ENCODE measurements at places on chromosomes 3 and 15.
A peak's percentile ranks its signal among the peaks of the same experiment; 100 is the strongest.

- no peak for DNase-seq
Measured at GRCh38 chr3:116841003-116841735, 131.6 kb downstream of the TUSC7 start.

DNA sequence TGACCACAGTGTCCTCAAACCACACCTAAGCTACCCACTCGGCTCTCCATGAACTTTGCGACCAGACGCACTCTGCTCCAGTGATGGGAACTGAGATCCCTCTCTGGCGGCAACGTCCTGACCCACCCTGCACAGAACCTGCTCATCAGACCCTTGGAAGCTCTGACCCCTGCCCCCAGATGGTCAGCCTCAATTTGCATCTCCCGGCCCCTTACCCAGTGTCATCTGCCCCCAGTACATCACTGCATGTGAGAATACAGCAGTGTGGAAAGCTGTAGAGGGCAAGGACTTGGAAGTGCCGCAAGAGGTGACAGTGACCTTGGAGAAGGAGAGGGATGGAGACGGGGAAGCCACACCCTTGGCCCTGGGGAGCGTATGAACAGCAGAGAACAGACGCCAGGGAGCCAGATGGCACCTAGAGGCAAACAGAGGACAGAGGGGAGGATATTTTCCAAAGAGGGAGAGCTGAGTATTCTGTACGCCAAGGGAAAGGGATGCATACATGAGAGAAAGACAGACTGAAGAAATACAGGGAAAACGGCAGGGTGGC is 192.0 kb downstream of the XXYLT1 start:
- DNase-seq, result no peak

DNA sequence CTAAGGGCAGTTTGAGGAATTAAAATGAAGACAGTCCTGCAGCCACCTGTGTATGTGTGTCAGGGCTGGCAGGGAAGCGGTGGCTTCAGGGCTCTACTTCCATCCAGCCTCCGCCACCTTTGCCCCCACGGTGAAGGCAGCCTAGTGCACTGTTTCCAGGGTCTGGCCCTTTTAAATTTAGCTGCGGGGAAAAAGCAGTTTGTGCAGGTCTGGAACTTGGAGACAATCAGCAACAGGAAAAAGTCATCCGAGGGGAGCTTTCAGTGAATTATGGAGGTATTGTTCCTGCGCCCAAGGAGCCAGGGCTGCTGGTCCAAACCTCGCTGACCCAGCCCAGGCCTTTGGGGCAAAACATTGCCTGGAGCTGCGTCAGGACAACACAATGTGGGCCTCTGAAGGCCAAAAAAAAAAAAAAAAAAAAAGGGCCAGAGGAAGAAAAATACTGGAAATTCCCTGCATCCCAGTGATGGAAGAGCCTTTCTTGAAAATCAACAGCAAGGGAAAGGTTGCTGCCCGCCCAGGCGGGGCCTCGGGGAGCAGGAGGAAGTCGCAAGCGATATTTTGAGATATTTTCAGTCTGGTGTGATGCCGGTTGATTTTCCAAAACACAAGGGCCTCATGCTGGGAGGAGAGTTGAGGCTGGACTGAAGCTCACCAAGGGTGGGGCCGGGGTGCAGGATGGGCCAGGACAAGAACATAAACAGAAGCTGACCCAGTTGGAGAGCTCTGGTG is 25.5 kb upstream of the FGD5 start:
- DNase-seq, result no peak

- DNase-seq, result no peak
Measured at GRCh38 chr15:88574655-88575054, 28.2 kb upstream of the DET1 start.

DNA sequence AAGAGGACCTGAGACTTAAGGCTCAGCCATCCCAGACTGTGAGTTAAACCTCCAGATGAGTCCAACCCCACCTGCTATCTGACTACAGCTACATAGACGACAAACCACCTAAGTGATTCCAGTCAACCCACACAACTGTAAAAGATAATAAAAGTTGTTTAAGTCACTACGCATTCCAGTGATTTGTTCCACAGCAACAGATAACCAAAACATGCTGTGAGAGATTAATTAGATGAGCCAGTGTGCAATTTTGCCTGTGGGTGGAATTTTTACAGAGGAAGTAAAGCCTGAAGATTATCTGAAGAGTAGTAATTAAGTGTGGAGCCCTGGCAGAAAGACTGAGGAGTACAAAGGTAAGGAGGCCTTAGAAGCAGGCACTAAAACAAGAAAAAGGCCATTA is 5.4 kb downstream of the BTBD1 start:
- no peak for DNase-seq

GRCh38 chr3:129608087-129608935 is 1.8 kb upstream of the PLXND1 start:
- peak; percentile 52 for DNase-seq

GRCh38 chr3:31456373-31456772 is 76.4 kb upstream of the STT3B start:
- no peak for DNase-seq

GRCh38 chr3:158531334-158531733 is 39.7 kb upstream of the MLF1 start:
- no peak for DNase-seq

DNA sequence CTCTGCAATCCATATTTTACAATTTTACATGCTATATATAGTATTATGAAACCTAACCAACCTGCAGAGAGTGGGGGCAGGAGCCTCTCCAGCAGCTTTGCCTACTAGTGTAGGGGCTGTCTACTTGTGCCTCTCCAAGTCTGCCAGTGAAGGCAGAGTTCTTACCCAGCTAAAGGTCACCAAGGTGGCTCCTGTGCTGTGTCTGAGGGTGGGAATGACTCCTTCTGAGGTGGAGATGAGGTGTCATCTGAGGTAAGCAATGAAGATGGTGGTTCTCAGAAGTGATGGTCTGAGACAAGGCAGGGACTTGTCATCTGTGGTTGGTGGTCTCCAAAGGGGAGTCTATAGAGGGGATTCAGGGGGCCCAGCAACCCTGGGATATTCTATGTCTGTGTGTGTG is 47.5 kb downstream of the SACM1L start:
- no peak for DNase-seq

- no peak for DNase-seq
Measured at GRCh38 chr3:149570016-149570415, 87.8 kb downstream of the WWTR1 start.

GRCh38 chr3:156825795-156826143 is 384 bp upstream of the LEKR1 start:
- DNase-seq, result no peak

- DNase-seq, result no peak
Measured at GRCh38 chr3:38649500-38650247, at the start of gene SCN5A. Gene SCN5A, minus strand, starts transcription at chr3:38649687. Its CDS starts 16,380 bp downstream, at chr3:38633307.

DNA sequence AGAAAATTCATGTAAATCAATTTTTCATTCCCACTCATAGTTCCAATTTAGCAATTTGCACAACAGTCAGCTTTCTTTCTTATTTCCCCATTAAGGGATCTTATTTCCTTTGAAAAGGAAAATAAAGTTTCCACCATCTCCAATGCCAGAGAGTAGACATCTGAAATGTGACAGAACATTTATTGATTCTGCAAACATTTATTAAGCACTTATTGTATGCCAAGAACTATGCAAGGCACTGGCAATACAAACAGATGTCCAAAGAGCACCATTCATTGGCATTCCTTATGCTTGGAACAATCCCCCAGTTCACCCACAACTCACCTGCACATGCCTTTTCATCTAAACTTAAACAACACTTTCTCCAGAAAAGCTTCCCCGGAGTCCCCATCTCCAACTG is 2.5 kb upstream of the TFDP2 start:
- DNase-seq, result no peak

DNA sequence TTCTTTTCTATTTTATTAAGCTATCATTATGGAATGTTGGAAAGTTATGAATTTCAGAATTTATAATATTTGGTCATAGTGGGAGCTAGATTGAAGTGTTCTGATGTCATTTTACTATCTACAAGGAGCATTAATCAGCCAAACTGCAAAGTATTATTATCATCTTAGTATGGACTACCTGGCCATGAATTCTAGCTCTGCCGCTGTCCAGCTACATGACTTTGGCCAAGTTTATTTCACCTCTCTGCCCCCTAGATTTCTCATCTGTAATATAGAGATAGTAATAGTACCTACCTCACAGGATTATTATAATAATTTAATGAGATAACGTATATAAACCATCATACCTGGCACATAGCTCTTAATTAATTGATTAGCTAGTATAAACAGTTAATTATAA is 27.8 kb upstream of the ABHD10 start:
- DNase-seq, result no peak

- DNase-seq, result no peak
Measured at GRCh38 chr3:15041950-15042349, 23.2 kb downstream of the MRPS25 start.

- no peak for DNase-seq
Measured at GRCh38 chr3:47971081-47971480, 45.1 kb downstream of the MAP4 start.

DNA sequence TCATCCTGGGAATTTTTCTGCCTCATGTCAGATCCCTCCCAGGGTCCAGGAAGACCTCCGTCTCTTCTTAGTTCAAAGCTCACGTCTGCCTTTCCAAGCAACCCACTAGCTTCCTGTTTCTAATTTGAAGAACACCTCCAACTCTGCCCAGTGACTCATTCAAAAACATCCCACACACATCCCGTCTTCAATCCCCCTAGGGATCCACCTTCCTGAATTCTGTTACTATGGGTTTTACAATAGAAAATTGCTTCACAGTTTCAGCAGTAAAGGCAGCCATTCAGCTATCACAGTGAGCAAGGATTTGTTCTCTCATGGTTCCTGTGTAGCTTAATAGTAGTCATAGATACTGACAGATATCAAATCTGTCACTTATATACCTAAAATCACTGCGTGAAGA is 308.3 kb upstream of the CCDC54 start:
- DNase-seq, result peak; percentile 56

- no peak for DNase-seq
Measured at GRCh38 chr3:1943395-1944118, 155.1 kb upstream of the CNTN4 start.

- DNase-seq, result no peak
Measured at GRCh38 chr3:52771702-52772101, 962 bp upstream of the NEK4 start.

- no peak for DNase-seq
Measured at GRCh38 chr3:184315871-184316661, 1.7 kb downstream of the EIF4G1 start.

DNA sequence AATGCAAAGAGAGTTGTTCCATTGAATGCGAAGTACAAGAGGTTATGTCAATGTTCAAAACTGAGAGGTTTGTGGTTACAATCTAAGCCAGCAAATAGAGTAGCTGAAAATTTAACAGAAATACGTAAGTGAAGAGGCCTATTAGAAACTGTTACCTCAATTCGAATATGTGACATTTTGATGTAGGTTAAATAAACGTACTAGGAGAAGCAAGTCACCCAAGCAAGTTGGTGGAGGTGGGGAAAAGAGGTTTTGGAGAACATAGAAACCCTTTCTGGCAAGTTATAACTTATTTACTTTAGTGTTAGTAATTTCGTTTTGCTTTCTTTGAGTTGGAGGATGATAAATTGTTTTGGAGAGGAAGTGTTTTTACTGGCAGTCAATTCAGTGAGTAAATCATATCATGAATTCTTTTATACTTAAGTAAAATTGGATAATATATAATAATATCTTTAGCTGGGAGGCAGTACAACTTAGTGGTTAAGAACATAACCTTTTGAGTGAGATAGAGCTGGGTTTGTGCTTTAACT is 91.2 kb upstream of the NAALADL2 start:
- no peak for DNase-seq

GRCh38 chr3:142976621-142977398 is 13.3 kb upstream of the PAQR9 start:
- DNase-seq, result peak; percentile 92

DNA sequence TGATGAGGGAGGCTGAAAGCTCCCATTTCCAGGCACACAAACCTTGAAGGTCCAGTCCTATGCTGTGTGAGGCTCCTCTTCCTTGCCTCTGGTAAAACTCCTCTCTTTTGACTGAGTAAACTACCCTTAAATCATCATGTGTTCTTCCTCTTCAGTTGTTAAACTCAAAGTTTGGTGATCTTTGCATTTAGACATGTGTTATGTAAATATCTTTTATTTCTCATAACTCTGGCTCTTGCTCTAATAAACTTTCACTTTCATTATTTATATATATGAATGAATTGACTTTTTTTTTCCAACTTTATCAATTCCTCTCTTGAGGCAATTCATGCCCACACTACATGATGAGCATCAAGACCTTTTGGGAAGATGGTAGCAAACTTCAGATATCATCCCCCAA is 26.6 kb downstream of the SUCNR1 start:
- peak; percentile 17 for DNase-seq

GRCh38 chr3:2771193-2771592 is 339.0 kb downstream of the IL5RA start:
- no peak for DNase-seq

DNA sequence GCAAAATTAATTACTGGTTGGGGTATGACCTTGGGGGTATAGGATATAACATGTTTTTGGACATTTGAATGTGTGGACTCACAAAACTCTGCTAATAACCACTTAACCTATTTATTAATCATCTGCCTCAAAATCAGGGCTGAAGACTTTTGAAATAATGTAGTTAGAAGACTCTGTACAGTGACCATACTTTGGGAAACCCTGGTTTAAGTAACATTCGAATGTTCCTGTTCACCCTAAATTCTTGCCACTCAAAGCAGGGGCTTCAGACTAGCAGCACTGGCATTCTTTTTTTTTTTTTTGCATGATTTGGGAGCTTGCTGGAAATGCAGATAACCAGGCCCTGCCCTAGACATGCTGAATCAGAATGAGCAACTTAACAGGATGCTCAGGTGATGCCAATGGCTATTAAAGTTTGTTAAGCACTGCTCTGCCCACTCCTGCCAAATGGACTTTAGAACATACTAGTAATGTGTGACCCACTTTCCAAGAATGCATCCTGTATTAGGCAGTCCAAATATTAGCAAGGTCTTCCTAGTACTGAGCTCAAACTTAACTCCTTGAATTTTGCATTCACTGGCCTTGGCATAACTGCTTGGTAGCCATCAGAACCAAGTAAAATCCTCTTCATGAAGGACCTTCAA is 12.7 kb upstream of the ST3GAL6 start:
- no peak for DNase-seq

- DNase-seq, result peak; percentile 2
Measured at GRCh38 chr3:44555723-44556122, 730 bp downstream of the ZKSCAN7 start.

DNA sequence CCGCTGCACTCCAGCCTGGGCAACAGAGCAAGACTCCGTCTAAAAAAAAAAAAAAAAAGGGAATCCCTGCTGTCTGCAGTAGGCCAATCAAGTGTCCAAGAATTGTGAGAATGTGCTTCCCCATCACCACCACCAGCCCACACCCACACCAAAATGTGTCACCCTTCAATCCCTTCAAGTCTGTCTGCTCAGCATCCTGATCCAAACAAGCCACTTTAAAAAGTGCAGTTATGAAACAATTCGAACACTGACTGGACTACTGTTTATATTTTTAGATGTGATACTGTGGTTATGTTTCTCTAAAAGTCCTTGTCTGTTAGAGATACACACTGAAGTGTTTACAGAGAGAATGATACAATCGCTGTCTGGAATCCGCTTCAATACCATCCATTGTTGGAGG is 78.1 kb upstream of the CGNL1 start:
- DNase-seq, result no peak

- no peak for DNase-seq
Measured at GRCh38 chr3:52022323-52023100, 26.8 kb upstream of the RPL29 start.

GRCh38 chr15:73781038-73781925 is 28.1 kb upstream of the INSYN1 start:
- DNase-seq, result peak; percentile 47

Data from HCEC 1CT (cell line).